ENCODE measurements at places on chromosomes 5 and 9.

GRCh38 chr5:163434401-163434866 lies 3.0 kb upstream of the CCNG1 start:
- no peak for DNase-seq

- no peak for DNase-seq
Measured at GRCh38 chr9:134759913-134760312, 118.3 kb downstream of the COL5A1 start.

- no peak for DNase-seq
Measured at GRCh38 chr5:56375011-56375410, 141.9 kb upstream of the ANKRD55 start.

- peak; percentile 46 for DNase-seq
Measured at GRCh38 chr9:128689820-128690683, 1.0 kb downstream of the SET start.

DNA sequence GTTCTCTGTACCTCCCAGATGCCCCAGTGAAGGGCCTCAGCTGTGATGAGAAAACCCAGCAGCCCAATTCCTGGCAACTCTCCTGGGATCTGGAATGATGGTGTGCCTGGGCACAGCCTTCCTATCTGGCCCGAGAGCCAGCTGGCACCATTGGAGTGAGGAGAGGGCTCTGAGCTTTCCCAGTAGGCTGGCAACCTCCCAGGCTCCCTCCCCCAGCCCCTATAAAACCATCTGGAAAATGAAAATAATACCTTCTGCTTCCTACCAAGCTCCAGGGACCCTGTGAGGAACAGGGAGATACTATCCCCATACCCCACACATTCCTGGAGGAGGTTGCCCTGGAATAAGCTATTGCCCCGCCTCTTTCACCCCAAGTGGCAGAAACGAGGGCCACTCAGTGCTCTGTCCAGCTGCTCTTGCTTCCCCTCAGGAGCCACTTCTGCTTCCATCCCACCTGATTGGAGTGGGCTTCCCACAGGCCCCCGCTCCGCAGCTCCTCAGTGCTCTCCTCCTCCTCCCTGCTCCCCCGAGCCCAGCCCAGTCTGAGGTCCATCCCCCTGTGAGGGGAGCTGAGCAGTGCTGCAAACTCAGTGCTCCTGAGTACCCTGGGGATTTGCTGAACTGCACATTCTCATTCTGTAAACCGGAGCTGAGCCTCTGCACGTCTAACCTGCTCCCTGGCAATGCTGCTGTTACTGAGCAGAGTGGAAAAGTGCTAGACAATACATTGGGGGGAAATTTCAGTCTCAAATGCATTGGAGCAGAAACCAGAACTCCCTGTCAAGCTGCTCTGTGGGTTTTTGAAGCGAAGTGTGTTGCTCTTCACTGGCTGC lies 74.7 kb downstream of the THBS4 start:
- DNase-seq = no peak

- DNase-seq = no peak
Measured at GRCh38 chr9:100715100-100715380, 137.2 kb downstream of the CAVIN4 start.

DNA sequence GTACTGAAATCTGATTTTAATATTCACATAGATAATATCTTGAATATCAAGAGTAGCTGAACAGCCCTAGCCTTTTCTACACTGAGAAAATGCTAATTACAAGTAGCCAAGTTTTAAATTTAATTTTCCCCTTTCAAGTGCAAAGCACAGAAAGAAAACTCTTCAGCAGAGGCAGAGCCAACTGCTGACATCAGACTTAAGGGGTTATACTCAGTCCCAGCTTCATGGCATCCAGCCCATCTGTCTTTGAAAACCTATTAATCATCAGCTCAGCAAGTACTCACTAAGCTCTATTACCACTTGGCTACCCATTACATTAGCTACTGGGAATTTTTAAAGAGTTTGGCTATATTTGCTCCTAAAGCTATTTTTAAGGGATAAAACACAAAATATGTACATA lies 220.5 kb downstream of the SLC12A2 start:
- no peak for DNase-seq

DNA sequence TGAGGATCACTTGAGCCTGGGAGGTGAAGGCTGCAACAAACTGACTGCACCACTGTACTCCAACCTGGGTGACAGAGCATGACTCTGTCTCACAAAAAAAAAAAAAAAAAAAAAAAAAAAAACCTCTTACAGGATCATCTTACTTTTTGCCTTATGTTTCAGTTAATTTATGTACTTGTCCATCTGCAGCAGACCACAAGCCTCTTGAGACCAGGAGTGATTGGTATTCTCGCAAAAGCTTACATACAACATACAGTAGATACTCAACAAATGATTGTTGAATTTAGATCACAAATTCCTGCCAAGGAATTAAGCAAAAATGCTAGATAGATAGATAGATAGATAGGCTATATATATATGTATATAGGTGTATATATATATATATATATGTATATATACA lies 12.4 kb downstream of the CEMIP2 start:
- no peak for DNase-seq

GRCh38 chr9:93713716-93714115 lies 137.3 kb downstream of the PHF2 start:
- no peak for DNase-seq

GRCh38 chr5:65481171-65481581 lies 544 bp downstream of the ADAMTS6 start:
- DNase-seq = no peak

GRCh38 chr9:77449240-77450084 lies 198.7 kb downstream of the GNA14 start:
- no peak for DNase-seq

DNA sequence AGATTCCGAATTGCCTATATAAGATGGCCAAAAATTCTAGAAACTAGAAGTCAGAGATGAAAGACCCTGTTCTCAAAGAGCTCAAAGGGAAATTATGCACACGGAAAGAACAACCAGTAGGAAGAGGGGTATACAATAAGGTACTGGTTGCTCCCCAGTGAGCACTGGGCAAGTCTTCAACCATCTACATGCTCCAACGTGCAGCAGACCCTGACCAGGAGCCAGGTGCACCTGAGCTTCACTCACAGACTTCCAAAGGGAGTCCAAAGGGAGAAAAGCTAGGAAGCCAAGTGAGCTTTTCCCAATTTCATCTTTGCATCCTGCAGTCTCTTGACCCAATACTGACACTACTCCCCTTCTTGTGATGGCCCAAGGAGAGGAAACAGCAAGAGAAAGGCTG lies 3.9 kb downstream of the REEP5 start:
- no peak for DNase-seq

GRCh38 chr9:79962836-79963235 lies 391.1 kb downstream of the TLE4 start:
- no peak for DNase-seq

DNA sequence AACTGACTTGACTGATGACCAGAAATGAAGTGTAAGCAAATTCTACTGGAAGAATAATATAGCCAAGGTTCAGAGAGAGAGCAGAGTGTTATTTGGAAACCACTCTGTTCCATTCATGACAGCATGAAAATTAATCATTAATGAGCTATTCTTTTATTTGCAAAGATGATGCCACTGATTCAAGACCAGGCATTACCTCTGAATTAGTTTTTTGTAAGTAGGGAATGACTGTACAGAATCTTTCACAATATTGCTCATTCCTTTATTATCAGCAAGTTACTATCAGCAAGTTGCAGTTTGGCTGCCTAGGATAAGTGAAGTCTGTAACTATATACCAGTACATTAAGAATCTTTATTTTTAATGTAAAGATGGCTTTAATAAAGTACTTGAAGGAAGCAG lies 75.1 kb upstream of the RGMB start:
- DNase-seq = no peak

GRCh38 chr5:159324102-159324755 lies 6.1 kb downstream of the IL12B start:
- no peak for DNase-seq

- DNase-seq = no peak
Measured at GRCh38 chr5:111929261-111929660, 172.3 kb upstream of the NREP start.

DNA sequence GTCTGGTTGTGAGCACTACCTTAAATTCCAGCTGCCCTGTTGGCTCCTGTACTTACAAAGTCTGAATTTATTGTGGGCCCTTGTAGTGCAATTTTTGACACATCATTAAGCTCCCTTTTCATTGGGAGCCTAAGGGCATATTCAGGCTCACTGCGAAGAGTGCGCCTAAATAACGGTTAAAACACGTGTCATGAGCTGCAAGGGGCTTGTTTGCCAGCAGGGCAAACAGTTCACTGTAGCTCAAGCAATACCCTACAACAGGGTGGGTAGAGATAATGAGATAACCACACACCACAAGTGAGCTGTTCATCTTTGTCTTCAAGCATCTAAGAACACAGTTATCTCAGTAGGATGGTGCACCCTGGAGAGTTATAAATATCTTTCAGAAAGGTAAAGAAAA lies 214.2 kb downstream of the SLF1 start:
- DNase-seq = no peak

DNA sequence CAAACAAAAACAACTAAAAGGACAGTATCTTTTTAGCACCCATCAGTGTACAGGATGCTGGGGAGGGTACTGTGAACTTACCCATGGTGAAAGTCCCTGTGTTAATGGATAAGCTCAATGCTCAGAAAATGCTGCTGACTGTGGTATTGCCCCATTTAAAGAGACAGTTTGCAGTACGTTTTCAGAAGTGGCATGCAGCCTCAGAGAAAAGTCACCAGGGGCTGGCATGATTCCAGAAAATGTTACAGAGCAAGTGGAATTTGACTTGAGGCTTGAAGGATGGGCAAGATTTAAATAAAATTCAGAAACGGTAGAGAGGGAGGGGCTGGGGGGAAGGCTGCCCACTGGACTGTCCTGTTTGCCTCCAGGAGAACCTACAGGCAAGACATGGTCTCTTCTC lies 7.2 kb downstream of the S1PR3 start:
- no peak for DNase-seq

DNA sequence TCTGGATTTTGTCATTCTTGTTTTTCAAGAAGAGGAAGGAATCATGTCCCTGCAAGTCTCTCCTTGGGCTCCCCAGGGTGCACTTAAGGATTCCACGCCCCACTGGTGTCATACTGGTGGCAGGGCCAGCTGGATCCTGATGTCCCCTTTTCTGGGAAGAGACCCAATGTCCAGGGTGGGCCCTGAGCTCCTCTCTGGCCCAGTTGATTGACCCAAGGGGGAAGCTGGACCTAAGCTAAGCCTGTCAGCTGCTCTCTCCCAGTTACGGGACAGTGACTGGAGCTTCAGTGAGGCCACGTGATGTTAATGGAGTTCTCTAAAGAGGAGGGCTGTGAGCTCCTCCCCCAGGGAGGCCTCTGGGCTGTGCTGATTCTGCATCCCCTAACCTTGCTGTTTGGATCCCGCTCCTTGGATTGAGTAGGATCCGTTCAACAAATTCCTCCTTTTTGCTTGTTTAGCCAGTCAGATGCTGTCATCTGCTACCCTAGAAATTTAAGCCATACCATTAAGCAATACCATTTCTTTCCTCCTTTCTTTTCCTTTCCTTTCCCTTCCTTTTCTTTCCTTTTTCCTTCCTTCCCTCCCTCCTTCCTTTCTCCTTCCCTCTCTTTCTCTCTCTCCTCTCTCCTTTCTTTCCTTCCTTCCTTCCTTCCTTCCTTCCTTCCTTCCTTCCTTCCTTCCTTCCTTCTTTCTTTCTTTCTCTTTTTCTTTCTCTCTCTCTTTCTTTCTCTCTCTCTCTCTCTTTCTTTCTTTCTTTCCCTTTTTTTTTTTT lies 17.2 kb downstream of the NKX2-5 start:
- DNase-seq = no peak

DNA sequence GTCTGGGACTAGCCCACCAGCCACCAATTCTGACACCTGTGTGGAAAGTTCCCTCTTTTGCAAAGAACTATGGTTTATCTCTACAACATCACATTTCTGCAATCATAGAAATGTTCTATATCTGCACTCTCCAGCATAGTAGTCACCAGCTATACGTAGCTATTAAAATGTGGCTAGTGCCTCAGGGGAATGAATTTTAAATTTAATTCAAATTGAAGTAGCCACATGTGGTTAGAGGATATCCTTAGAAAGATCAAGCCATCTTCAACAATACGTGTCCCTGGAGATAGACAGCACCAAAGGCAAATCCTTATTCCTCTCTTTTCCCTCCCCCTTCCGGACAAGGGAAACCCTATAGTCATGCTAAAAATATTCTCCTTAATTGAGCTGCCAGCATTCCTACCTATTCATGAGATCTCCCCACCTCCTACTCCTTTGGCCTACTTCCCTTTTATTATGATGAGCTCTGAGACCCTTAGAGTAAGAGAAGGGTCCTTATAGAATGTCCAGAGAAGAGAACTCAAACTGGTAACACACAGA lies 11.1 kb downstream of the LCP2 start:
- DNase-seq = no peak

DNA sequence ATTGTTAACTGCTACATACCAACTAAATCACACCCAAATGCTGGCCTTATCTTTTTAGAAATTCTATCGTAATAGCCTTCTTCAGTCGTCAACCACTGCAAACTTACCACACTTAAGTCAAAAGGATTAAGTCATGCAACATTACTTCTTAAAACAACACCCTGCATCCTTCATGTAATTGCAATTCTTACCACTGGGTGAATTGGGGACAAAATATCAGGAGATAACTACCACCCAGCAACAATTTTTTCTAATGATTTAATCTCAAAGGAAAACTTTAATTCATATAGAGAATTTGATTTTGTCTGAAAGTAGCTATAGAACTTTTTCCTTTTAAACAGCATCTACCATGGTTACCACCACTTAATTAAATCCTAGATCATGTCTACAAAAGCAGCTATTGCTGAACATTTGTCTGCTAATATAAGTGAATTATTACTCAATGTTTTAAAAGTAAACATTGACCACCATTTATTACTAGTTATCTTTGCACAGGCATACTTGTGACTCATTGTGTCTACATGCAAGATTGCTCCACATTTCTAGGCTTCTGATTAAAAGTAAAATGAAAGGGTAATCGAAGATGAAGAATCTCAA lies 10.5 kb downstream of the MLLT3 start:
- no peak for DNase-seq

DNA sequence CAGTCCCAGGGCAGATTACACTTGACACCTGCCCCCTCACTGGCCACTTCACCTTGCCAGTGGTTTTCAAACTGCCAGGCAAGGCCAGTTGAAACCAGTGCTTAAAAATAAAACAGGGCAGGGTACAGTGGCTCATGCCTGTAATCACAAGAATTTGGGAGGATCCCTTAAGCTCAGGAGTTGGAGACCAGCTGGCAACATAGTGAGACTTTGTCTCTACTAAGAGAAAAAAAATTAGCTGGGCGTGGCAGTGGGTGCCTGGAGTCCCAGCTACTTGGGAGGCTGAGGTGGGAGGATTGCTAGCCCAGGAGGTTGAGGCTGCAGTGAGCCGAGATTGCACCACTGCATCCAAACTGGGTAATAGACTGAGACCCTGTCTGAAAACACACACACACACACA lies 58.1 kb downstream of the ROPN1L start:
- DNase-seq = no peak

Data from effector CD8-positive, alpha-beta T cell (primary cell).